ENCODE measurements at places on chromosomes 12 and 14.

DNA sequence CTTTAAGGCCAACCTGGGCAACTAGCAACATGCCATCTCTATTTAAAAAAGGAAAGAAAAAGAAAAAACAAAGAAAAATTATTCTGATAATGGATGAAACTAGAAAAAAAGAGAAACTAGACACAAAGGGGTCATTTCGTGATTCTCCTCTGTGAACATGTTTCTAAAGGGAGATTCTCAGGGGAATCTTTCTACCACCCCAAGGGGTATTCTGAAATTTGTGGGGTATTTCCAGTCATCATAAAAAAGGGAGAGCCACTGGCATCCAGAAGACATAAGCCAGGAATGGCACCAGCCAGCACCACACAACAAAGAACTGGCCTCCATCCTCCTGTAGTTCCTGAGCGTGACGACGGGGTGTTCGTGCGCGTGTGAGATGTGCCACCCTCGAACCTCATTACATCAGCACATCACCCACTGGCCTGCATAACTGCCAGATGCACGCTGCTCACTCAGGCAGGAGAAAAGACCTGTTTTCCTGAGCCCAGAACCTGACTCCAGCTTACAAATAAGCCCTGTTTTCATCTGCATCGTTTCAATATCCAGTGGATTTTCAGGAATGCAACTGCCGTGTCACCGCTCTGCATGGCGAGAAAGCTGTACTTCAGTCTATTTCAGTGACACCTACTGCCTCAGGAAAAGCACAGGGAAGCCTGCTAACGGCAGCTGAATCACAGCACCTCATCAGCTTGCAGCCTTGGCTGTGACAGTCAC is 23.9 kb downstream of the STX2 start:
- DNase-seq: no peak

GRCh38 chr12:105090361-105090760 is 6.1 kb upstream of the ALDH1L2 start:
- DNase-seq: no peak

DNA sequence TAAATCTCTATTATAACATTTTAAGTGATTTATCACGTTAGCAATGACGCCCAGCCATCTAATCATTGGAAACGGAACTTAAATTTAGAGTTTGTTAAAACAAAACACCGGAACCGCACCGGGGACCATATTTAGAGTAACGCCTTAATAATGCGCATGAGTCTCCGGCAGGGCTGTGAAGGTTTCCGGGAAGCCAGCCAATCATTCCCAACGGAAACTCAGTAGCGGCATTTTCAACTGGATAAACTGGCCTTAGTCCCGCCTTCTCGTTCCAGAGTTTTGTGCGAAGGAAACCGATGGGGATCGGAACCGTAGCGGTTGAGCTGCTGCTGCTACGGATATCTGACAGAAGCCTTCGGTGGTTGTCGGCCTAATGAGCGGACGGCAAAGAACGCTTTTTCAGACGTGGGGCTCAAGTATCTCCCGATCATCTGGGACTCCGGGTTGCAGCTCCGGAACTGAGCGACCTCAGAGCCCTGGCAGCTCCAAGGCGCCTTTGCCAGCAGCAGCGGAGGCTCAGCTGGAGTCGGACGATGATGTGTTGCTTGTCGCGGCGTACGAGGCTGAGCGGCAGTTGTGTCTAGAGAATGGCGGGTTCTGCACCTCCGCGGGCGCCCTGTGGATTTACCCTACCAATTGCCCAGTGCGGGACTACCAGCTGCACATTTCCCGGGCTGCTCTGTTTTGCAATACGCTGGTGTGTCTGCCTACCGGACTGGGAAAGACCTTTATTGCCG is at the start of gene FANCM:
FANCM (plus strand) TSS at position 272 of the 737 bp plus-strand sequence; CDS start at position 374, 102 bp downstream.
- DNase-seq: peak; percentile 94

DNA sequence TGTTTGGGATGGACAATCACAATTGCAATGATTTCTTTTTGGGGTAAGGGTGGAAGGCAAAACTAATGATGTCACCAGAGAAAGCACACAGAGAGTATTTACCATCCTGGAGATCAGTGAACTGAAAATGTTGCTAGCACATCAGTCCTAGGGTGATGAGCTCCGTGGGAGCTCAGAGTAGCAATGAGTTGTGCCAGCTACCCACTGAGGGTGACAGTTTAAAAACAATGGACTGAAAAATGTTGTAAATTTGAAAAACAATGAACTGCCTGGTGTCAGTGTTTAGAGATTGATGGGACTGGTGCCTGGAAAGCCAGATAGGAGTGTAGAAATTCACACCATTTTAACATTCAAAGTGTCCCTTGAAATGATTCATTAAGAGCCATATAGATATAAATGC is 198.5 kb downstream of the ATP23 start:
- DNase-seq: no peak

DNA sequence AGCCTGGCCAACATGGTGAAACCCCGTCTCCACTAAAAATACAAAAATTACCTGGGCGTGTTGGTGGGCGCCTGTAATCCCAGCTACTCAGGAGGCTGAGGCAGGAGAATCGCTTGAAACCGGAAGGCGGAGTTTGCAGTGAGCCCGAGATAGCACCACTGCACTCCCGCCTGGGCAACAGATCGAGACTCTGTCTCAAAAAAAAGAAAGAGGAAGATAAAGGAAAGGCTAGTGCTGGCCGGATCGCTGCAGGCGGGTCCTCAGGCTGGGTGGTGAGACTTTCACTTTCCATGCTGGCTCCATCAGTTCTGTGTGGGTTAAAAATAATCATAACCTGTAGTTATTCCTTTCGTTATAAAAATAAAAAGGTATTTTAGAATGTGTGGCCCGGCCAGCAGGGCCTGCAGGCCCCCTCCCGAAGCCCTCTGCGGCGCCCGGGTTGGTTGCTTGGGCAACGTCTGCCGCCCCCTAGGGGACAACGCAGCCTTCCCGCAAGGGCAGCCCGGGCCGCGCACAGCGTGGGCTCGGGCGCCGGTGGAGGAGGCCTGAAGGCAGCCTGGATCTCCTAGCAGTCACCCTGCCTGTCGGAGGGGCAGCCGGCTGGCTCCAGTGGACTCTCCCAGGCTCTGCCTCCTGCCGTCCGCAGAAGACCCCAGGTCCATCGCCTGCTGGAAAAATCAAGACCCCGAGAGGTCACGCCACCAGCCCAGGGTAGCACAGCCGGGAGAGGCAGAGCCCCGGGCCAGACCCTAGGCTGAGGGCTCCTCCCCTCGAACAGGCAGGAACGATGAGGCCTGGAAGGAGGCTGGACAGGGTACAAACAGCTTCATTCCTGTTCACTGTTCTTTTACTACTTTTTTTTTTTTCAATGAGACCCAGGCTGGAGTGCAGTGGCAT is 5.0 kb upstream of the SLC25A47 start:
- peak; percentile 91 for DNase-seq

DNA sequence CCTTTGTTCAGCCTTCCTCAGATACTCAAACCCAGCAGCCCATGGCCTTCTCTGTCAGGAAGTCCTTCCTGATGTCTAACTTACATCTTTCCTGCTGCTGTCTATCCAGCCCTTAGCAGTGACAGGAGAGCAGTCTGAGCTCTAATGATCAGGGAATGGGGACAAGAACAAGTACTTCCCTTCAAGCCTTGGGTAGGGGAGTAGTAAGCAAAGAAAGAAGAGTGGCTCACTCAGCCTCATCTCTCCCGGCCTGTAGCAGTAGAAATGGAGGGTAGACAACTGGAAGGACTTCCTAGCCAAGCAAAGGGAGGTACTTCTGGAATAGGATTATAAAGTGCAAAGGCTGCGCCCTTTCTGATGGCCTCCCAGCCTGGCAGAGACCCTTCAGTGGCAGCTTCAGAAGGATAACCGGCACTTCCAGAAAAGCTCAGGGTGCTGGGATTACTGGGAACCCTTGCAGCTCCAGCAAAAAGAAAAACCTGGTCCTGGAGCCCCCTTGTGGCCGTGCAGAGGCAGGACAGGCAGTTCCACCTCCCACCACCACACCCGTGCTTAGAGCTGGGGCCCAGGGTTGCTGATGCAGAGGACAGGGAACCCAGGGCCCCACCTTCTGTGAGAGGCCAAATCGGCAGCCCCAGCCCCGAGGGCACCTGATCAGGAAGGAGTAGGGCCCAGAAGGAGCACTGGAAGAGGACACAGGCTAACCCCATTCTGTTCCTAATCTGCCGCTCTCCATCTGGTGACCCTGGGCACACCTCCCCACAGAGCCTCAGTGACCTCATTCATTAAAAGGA is 12.4 kb upstream of the SMUG1 start:
- DNase-seq: peak; percentile 50

- DNase-seq: no peak
These were observed 126.6 kb upstream of the BCL2L14 start for GRCh38 chr12:11943919-11944700.

DNA sequence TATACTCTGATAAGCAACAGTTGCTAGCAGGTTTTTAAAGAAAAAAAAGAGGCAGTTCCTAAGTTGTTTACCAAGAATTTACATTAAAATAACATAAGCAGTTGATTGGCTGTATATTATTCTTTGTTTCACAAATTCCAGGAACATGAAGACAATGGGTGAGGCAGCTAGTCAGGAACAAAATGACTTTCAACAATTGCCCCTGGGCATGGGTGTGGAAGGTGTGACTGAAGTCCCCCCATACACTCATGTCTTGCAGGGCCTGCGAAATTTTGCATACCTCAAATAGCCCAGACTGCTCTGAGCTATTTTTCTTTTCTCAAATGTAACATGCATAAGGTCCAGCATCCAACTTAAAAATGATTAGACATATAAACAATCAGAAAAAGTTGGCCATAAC is 267.2 kb upstream of the DIO3 start:
- DNase-seq: no peak

DNA sequence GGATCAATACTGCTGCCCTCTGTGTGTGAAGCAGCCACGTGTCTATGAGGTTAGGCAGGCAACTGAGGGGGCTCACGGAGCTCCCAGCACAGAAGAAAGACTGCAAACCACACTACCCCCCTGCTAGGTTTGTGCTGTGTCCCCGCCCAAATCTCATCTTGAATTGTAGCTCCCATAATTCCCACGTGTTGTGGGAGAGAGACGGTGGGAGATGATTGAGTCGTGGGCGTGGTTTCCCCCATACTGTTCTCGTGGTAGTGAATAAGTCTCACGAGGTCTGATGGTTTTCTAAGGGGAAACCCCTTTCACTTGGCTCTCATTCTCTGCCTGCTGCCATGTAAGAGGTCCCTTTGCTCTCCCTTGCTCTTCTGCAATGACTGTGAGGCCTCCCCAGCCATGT is 68.6 kb downstream of the ACTN1 start:
- DNase-seq: no peak

DNA sequence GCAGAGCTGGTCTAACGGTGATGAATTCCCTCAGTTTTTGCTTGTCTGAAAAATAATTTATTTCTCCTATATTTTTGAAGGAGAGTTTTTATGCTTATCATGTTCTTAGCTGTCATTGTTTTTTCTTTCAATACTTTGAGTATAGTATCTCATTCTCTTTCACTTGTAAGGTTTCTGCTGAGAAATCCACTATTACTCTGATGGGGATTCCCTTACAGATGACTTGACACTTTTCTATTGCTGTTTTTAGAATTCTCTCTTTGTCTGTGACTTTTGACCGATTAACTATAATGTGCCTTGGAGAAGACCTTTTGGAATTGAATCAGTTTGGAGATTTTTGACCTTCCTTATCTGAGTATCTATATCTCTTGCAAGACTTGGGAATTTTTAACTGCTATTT is 139.6 kb downstream of the PRKD1 start:
- DNase-seq: no peak

DNA sequence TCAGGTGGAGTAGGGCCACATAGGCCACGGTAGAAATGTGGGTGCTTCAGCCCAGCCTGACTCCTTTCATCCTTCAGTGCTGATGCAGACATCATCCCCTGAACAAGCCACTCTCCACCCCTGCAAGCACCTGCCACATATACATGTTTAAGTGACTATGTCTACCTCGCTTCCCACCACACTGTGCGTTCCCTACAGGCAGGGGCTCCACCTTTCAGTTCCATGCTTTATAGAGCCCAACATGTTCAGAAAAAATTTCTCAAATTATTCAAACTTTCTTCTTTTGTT is 11.6 kb downstream of the SLC7A7 start:
- DNase-seq: no peak

GRCh38 chr12:78002878-78003277 is 172.2 kb downstream of the NAV3 start:
- no peak for DNase-seq

- DNase-seq: no peak
These were observed 68.2 kb downstream of the SRGAP1 start for GRCh38 chr12:63912651-63913050.

DNA sequence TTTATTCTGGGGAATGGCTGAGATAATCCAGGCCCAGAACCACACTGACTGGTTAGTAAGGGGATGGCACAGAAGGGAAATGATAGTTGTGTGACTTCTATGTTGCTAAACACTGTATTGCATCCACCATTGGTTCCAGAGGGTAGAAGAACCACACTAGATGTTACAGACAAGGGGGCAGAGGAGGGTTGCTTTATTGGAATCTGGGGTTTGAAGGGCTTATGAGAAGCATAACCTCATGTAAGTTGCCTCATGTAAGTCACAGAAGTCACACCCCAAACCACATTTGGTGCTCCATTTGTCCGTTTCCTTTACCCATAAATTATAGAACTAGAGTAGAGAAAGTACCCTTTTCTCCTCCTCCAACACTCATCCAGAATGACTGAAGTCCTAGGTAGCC is 5.5 kb upstream of the PSMA6 start:
- DNase-seq: no peak

GRCh38 chr14:55099756-55100155 is 29.3 kb upstream of the LGALS3 start:
- no peak for DNase-seq

- no peak for DNase-seq
These were observed 31.5 kb upstream of the LIMA1 start for GRCh38 chr12:50314636-50315312.

DNA sequence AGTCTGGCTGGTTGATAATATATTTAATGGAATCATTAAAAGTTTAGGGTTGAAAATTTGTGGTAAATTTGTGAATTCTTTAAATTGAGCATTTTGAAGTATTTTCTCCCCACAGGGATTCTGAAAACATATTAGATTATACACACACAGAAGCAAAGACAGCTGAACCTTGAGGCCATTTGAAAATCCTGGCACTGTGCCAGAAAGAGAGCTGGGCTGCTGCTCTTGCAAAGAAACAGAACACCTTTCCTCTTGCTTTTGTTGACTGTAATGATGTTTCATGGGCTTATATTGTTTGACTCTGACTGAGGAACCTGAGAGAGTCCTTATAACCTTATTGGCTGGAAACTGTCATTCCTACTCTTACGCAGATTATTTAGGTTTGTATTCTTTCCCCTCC is 4.8 kb downstream of the RNF34 start:
- no peak for DNase-seq

- DNase-seq: no peak
These were observed 47.9 kb downstream of the PPP1R12A start for GRCh38 chr12:79886917-79887519.
